ENCODE measurements at places on chromosomes 2 and 18.

GRCh38 chr2:156405586-156405985 is 30.6 kb upstream of the GPD2 start:
- peak; percentile 18 for DNase-seq

DNA sequence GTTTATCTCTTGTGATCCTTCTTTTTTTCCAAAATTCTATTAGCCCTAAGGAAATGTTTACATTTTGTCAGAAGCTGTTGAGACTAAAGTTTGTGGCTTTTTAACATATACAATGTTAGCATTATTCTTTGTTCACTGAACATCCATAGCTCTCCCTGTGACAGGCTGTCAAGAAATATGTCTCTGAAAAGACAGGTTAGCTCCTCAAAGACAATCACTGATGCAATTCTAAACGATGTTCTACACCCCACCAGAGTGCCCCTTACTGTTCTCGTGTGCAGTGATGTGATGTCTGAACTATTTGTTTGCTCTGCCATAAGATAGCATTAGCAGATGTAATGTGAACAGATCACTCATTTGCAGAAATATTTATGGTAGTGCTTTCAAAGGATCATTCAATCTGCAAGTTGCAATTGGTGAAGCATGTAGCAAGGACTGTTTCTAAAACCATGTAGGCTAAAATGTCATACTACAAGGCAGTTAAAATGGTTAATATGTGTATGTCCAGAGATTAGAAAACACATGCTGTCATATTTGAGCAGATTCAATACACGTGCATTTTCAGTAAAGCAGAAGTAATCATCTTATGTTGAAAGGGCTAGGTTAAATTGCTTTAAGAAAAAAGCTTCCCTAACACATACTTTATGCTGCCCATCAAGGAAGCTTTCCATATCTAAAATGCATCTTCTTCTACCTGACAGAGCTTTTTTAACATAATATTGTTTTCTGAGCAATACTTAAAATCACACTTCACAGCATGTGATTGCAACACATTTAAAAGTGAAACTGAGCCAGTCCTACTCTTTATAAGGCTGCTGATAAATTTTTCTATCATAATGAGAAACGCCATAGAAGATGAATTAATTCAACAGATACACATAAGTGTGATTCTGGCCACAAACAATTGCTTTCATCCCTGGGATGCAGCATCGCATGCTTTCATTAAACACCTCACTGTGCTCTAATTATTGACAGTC is 285.7 kb upstream of the UBE2E3 start:
- DNase-seq: no peak

DNA sequence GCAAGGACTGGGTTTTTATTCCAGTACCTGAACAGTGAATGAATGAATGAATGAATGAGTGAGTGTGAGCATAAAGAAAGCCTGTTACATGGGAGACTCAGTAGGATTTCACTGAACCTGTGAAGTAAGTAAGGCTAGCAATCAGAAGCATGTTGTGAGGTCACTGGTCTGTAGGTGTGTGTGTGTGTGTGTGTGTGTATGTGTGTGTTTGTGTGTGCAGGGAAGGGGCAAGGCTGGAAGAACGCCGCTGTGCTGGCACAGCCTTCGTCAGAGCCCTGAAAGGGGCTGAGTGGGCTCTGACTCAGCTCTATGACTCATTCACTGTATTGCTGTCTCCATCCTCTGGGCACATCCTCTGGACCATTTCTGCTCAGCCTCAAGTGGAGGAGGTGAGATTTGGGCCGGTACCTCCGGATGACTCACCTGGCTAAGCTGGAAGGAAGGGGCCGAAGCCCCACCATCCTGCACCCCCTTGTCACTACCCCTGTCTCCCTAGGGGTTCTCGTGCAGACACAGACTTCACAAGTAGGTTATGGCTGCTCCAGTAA is 51.4 kb upstream of the MRPL33 start:
- DNase-seq: peak; percentile 89

- no peak for DNase-seq
Measured at GRCh38 chr2:10062931-10063365, 17.3 kb downstream of the CYS1 start.

DNA sequence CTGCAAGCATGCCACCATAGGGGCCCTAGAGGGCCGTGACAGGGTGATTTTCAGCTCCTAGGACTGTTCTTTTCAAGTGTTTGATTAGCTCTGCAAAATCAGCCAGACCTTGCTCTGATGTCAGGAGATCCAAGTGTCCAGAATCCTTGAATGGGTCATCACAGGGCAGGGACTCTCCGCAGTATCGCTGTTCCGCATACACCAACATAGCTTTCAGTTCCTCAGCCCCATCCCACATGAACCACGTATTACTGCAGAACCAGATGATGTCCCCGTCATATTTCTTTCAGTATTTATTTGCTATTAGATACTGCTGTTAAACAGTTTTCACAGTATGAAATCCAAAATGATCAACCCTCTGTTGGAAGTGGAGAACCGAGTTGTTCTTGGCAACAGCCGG is 46.6 kb upstream of the RFX8 start:
- DNase-seq: no peak

GRCh38 chr2:179876266-179876665 is 14.9 kb upstream of the ZNF385B start:
- DNase-seq: no peak

- no peak for DNase-seq
Measured at GRCh38 chr2:219417374-219417773, 803 bp upstream of the DES start.

DNA sequence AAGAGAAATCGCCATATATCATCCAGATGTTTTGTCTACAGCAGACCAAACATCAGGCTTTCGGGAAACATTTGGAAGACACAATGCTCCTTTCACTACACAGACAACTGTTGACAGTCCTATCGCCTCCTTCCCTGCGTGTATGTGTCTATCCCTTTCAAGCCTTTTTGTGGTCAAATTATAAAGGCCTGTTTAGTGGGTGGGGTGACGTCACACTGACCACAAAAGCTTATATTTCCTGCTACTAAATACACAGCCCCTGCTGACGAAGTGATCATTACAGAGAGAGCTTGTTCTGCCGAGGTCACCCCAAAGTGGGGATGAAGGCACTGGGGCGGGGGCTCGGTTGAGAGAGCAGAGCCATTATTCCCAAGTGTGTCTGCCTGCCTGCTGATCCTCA is 302.7 kb upstream of the TNP1 start:
- DNase-seq: peak; percentile 98

GRCh38 chr2:97845818-97846217 is 132.4 kb downstream of the ZAP70 start:
- DNase-seq: no peak

DNA sequence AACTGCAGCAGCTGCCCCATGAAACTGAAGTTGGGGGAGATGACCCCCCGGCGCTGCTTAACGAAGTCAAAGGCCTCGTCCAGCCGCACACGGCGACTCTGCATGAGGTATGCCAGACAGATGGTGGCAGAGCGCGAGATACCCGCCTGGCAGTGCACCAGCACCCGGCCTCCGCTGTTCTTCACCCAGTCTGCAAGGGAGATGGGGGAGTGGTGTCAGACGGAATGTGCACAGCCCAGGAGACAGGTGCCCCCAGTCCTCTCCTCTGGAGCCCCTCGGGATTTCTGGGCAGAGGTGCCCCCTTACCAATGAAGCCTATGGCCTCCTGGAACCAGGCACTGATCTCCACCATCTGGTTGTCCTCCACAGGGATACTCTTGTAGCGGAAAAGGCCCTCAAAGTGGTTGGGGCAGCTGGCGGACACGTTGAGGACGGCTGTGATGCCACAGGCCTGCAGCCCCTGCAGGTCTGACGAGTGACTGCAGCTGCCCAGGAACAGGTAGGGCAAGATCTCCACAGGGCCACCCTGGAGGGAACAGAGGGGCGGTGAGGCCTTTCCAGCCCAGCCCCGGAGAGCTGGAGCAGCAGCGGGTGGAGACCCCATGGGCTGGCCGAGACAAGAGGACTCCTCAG is 1.3 kb downstream of the DUSP2 start:
- DNase-seq: no peak

GRCh38 chr2:234251326-234252271 is 201.1 kb downstream of the SPP2 start:
- peak; percentile 93 for DNase-seq

DNA sequence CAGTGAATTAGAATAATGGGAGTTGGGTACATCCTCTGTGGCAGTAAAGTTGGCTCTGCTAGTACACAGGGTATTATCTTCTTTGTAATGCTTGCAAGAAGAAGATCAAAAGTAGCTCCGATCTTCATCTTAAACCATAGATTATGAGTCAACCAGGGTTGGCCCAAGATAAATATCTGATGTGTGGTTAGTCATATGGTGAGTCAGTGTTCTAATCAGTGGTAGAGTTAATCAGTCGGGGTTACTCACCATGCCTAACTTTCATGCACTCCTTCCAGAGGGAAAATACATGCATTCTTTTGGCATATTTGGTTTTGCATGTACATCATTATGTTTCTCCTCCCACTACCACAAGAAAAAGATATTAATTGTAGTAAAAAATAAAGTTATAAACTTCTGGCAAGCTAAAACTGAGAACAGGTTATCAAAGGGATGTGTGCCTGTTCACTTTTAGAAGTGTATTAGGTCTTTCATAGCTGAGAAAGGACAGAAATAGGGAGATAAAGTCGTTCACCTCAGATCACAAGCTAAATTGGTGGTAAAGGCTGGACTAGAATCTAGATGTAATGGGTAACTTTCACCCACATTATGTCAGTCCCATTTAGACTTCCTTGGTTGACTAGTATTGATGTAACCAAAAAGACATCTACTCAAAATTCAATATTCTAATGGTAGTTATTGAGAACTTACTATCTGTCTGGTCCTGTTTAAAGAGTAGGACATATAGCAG is 684.4 kb downstream of the IRS1 start:
- DNase-seq: peak; percentile 70

DNA sequence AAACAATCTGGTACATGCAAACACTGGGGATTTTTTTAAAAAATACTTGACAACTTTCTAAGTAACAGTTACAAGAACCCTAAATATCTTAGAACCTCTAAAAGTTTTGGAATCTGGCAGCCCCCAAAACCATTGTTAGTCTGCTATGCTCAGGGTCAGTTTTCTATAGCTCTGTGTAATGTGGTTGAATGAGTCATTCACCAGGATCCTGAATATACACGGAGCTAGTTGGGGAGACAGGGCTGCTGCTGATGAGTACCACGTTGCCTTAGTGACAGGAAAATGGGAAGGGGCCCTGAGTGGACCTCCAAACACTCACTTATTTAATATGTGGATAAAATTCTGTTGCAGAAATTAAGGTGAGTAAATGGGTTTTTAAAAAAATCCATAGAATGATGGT is 36.9 kb upstream of the TANC1 start:
- DNase-seq: peak; percentile 57

DNA sequence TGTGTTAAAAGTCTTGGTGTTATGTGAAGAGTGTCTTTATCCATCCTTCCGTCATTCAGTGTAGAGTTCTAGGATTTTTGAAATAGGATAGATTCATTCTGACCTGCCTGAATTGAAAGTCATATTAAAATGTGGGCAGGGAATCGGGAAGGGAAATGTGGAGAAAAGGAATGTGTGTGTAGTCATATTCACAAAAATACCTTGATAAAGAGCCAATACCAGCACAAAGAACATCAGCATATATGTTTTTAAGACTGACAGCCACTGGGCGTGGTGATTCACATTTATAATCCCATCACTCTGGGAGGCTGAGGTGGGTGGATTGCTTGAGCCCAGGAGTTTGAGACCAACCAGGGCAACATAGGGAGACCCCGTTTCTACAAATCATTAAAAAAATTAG is 188.1 kb downstream of the CAMKMT start:
- no peak for DNase-seq

- DNase-seq: no peak
Measured at GRCh38 chr2:160575368-160575767, 81.8 kb upstream of the RBMS1 start.

DNA sequence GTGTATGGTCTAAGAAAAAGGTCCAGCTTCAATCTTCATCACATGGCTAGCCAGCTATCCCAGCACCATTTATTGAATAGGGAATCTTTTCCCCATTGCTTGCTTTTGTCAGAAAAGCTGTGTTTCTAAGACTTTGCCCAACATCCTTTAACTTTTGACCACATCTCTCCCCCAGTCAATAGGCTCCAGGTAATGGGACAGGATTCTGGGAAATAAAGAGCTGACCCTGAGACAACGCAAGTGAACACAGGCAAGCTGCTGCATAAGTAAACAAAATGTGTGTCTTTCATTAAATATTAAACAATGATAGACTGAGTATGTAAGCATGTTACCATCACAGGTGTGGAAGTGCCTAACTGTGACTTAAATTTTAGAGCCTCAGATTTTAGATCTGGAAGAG is 23.0 kb downstream of the FAM110C start:
- no peak for DNase-seq

DNA sequence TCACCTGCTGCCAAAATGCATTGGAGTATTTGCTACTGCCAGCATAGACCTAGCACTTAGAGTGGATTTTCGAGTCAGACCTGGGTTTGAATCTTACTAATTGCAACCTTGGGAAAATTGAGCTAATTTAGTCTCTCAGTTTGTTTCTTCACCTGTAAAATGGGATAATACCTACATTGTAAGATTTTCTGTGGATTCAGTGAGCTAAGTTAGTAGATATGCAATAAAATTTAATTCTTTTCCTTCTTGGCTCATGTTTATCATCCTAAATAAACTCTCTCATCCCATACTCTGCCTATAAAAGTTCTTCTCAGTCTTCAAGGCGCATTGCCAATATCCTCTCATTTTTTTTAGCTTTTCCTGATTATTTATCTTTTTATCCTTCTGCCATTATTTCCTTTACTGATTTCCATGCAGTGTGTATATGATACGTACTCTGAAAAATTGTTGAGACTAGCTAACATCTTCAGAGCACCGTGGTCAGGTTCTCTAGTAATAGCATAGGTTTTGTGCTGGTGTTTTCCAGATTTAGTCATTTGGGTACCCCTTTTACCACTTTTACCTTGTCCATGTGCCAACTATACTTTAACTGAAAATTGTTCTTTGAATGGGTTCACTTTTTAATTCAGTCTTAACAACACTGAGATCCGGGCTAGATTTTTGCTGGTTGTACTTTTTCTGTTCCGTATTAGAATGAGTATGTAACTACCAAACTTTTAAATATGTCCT is 7.3 kb downstream of the CEP192 start:
- no peak for DNase-seq

DNA sequence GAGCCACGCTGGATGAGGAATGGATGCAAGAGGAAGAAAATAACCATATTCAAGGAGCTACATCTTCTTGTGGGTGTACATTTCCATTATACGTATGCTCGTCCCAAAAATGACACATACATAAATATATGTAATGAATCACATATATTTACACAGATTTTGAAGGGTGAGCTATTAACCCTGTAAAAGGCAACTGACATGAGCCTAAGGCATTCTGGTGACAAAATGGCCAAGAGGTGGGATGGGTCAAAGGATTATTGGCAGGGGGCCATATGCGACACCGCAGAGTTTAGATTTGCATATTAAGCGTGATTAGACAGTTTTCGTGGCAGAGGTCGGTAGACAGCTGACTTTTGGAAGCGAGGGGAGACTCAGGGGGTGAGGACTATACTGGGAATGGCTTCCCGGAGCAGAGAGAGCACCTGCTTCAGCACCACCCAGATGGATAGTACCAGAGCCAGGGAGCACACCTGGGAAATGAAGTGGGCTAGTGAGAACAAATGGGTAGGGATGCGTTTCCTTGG is 431 bp upstream of the CNRIP1 start:
- DNase-seq: peak; percentile 25

All from H4 (cell line).